ENCODE measurements at places on chromosomes 1 and 21. TPM values are rescaled to one million over a fixed set of nuclear protein-coding genes. Genes with fewer than 3 reads are reported as not detected.
A peak's percentile ranks its signal among the peaks of the same experiment; 100 is the strongest.

DNA sequence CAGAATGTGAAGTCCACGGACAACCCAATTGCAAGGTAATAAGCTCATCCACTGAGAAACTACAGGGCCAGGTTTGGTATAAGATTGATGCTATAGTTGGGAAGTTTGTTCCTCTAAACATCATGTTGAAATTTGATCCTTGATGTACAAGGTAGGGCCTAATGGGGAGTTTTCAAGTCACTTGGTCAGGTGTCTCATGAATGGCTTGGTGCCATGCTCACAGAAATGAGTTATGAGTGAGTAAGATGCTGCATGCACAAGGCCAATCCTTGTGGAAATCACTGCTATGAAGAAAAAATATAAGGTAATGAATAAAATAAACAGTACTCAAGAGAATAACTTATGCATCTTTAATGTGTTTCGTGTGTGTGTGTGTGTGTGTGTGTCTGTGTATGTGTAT, 1891.2 kb downstream of the NCAM2 start:
- no peaks in the 10 kb centered on the region for H3K27me3 ChIP-seq
- no peak overlapping the region for H3K4me3 ChIP-seq
- no peaks in the 10 kb centered on the region for H3K4me1 ChIP-seq
- H3K27ac ChIP-seq: no peak overlapping the region

- DNase-seq: no peak
- no peak overlapping the region for H3K27ac ChIP-seq
- H3K36me3 ChIP-seq: no peaks in the 10 kb centered on the region
- no peak overlapping the region for H3K4me3 ChIP-seq
- H3K27me3 ChIP-seq: peaks cover 27% of the 10 kb centered on the region
- H3K4me1 ChIP-seq: peaks cover 2% of the 10 kb centered on the region
These were observed 164.4 kb downstream of the DYRK1A start for GRCh38 chr21:37530901-37531351.

DNA sequence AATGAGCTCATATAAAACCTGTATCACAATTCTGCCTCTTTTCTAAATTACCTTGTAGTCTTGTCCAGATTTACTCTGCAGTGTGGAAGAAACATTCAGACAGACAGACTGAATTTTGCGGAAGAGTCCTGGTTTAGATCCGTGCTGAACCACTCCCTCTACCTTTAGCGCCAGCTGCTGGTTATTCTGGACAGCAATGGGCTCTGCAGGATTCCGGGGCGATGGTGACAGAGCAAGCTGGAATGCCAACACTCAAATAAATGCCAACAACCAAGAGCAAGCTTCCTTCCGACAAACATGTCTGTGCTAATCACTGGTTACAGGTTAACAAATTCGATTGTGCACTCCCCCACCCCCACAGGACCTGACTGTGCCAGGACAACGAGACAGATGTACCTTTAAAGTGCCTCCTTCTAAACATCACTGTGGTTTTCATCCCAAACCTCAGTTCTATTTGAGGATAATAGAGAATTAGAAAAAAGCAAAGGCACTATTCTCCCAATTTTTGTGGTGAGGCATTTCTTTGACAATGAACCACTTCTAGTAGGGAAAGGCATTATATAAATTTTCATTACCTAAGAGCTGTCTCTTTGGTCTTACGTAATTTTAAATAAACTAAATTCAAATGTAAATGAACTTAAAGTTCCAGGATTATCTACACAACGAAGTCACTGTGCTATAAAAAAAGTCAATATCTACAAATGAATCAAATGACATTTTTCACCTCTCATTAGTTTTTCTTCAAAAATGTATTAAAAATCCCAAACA, 90.4 kb downstream of the INTS7 start:
- H3K27me3 ChIP-seq: no peaks in the 10 kb centered on the region
- H3K4me3 ChIP-seq: no peak overlapping the region
- no peak overlapping the region for H3K27ac ChIP-seq
- peaks cover 43% of the 10 kb centered on the region for H3K36me3 ChIP-seq
- DNase-seq: no peak

DNA sequence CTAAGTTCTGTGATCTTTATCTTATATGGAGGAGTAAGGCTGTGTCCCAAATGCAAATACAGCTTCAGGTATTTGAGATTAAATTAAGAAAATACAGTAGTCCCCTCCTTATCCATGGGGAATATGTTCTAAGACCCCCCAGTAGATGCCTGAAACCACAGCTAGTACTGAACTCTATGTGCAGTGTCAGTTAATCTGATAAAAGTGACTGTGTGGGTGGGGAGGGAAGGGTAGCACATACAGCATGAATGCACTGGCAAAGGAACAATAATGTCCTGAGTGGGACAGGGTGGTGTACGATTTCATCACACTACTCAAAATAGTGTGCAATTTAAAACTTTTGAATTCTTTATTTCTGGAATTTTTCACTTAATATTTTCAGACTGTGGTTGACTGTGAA, 83.1 kb downstream of the HS2ST1 start:
- no peak overlapping the region for H3K4me3 ChIP-seq
- H3K4me1 ChIP-seq: peaks cover 2% of the 10 kb centered on the region
- H3K27ac ChIP-seq: no peak overlapping the region
- H3K27me3 ChIP-seq: no peaks in the 10 kb centered on the region

GRCh38 chr21:36642777-36643176, 56.1 kb upstream of the SIM2 start:
- no peak for DNase-seq

GRCh38 chr1:223030871-223031400, 112.1 kb downstream of the TLR5 start:
- no peak overlapping the region for H3K4me3 ChIP-seq
- H3K27me3 ChIP-seq: no peaks in the 10 kb centered on the region
- H3K4me1 ChIP-seq: no peaks in the 10 kb centered on the region

GRCh38 chr1:29575826-29576225, 339.5 kb downstream of the PTPRU start:
- no peak overlapping the region for H3K4me3 ChIP-seq
- DNase-seq: no peak
- H3K27me3 ChIP-seq: no peaks in the 10 kb centered on the region

DNA sequence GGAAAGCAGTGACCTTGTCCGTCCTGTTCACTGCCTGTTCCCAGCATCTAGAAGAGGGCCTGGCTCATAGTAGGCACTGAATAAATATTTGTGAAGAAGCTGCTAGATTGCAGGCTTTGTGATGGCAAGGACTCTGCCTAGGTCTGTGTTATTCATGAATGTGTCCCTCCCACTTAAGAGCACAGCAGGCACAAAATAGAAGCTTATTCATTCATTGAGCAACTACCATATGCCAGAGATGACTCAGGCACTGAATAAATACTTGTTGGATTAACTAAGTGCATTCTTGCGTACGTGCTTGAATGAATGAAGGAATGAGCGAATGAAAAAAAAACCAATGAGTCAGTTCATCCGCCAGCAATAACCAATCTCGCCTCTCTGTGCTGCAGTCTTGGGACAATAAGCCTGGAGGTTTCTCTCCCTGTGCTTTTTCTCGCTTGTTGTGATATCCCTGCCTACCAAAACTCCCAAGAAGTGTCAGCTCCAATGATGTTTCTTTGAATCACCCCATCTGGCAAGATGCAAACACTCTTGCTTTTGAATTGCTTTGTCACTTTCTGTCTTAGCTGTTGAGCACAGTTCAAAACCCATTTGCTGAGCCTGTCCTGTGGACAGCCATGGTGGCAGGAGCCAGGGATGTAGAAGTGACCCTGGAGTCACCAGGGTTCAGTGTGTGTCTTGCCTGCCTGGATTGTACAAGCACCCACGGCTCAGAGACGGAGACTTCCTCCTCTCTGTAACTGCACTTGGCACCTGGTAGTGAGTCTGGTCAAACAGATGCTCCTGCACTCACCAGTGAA, 143.9 kb downstream of the KAZN start:
- no peak overlapping the region for H3K27ac ChIP-seq
- H3K4me1 ChIP-seq: no peaks in the 10 kb centered on the region
- H3K36me3 ChIP-seq: no peaks in the 10 kb centered on the region

DNA sequence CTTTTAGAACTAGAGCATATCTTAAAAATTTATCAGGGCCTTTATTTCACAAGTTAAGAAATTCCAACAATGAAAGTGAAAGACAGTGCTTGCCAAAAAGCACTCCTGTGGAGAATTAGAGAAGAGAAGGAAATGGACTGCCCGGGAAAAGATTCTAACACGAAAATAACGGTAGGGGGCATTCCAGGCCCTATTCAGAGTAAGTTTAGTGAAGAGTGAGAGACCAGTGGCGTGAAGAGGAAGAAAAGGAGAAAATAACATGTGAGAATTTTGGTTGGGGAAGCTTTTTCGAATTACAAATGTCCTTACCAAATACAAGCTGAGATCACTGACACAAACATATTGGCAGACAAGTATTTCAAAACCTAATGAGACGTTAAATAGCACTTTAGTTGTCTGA, 38.4 kb upstream of the RBM34 start:
- peaks cover 23% of the 10 kb centered on the region for H3K36me3 ChIP-seq
- peak overlapping the region; percentile 1 for H3K27ac ChIP-seq
- no peaks in the 10 kb centered on the region for H3K27me3 ChIP-seq
- no peak overlapping the region for H3K4me3 ChIP-seq
- no peak for DNase-seq

DNA sequence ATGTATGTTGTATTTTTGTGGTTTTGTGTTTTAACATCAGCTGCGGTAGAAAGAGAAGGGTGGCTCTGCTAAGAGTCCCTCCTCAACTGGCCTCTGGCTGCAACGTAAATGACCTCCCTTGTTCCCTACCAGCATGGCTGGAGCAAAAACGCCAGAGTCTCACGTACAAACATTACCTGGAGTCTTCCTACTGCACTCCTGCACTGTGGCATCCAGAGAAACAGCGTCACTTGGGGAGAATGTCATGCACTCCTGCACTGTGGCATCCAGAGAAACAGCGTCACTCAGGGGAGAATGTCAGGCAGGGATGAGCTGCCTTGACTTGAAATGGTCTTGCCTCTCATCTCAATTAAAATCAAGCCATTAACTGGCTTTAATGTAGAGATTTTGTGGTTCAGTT, 314.2 kb downstream of the KIF26B start:
- no peak overlapping the region for H3K4me3 ChIP-seq
- H3K4me1 ChIP-seq: peaks cover 2% of the 10 kb centered on the region
- H3K27ac ChIP-seq: no peak overlapping the region
- H3K27me3 ChIP-seq: no peaks in the 10 kb centered on the region
- no peak for DNase-seq

DNA sequence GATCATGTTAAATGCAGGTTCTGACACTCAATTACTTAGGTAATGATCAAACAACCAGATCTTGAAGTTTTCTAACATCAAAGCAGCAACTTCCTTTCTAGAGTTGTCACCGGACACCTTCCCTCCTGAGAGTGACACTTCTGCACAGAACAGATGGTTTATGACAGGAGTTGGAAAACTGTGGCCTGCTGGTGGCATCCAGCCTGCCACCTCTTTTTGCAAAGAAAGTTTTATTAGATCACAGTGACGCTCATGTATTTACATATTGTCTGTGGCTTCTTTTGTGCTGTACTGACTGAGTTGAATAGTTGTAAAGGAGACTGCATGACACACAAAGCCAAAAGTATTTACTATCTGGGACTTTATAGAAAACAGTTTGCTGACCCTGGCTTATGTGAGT, 28.3 kb downstream of the DDR2 start:
- H3K36me3 ChIP-seq: no peaks in the 10 kb centered on the region
- no peak overlapping the region for H3K27ac ChIP-seq
- H3K4me1 ChIP-seq: no peaks in the 10 kb centered on the region

- H3K27ac ChIP-seq: no peak overlapping the region
- DNase-seq: no peak
- H3K36me3 ChIP-seq: no peaks in the 10 kb centered on the region
- no peak overlapping the region for H3K4me3 ChIP-seq
- no peaks in the 10 kb centered on the region for H3K4me1 ChIP-seq
These were observed 96.1 kb downstream of the TRABD2B start for GRCh38 chr1:47901001-47901575.

- H3K27me3 ChIP-seq: no peaks in the 10 kb centered on the region
- no peak for DNase-seq
- H3K4me3 ChIP-seq: no peak overlapping the region
- H3K27ac ChIP-seq: no peak overlapping the region
These were observed 67.0 kb upstream of the CACNA1E start for GRCh38 chr1:181416268-181416860.

- no peaks in the 10 kb centered on the region for H3K27me3 ChIP-seq
- no peak overlapping the region for H3K4me3 ChIP-seq
- no peak overlapping the region for H3K27ac ChIP-seq
- no peaks in the 10 kb centered on the region for H3K4me1 ChIP-seq
These were observed 49.9 kb downstream of the C8B start for GRCh38 chr1:56915960-56916359.

DNA sequence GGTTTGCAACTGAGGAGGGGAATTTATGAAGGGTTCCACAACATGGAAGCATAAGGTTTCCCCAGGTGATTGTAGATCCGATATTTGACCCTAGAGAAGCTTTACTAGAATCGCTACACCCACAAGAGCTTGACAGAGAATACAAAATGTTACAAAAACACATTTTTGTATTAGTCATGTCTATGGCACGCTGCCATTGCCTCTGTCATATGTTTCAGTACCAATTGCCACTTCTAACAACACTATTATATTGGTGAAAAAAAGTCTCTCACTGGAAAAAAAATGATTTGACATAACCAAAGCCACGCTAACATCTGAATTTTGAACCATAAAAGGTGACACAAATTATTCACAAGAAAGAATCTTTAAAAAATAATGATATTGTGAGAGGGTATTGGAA, 214.5 kb downstream of the KCNT2 start:
- H3K36me3 ChIP-seq: no peaks in the 10 kb centered on the region
- H3K27me3 ChIP-seq: no peaks in the 10 kb centered on the region
- no peak for DNase-seq
- H3K4me3 ChIP-seq: no peak overlapping the region
- H3K27ac ChIP-seq: no peak overlapping the region
- no peaks in the 10 kb centered on the region for H3K4me1 ChIP-seq

DNA sequence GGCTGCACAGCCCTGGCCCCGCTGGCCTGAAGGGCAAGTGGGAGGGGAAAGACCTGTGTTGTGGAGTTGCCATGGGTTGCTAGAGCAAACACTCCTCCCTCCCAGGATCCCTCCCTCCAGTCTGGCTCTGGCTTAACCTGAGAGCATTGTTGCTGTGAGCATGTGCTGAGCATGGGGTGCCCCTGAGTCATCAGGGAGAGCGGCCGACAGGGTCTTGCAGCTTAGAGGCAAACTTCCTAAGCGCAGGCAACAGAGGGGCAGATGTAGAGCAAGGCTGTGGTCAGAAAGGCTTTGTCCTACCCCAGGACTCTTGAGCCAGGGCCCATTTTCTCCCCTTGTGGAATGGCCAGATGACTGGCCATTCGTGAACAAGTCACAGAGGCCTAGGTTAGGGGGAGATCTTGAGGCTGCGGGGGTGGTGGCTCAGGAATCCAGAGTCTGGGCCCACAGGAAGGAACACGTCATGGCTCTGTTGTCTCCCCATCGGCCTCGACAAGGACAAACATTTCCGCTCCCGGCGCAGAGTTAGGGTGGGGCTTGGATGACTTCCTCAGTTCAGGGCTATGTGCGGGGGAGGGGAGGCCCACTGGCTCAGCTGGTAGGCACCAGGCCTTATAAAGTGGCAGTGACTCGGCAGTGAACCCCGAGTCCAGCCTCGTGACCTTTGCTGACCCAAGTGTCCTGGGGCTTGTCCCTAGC, 362 bp upstream of the DYNLT4 start:
- H3K27ac ChIP-seq: peak overlapping the region; percentile 99
- peaks cover 79% of the 10 kb centered on the region for H3K36me3 ChIP-seq
- H3K4me3 ChIP-seq: peak overlapping the region; percentile 81
- peaks cover 82% of the 10 kb centered on the region for H3K4me1 ChIP-seq
- H3K27me3 ChIP-seq: peaks cover 2% of the 10 kb centered on the region
- DNase-seq: peak; percentile 96

The HCRTR1 gene
- total RNA-seq: not detected

The TATDN3 gene
- 16.2 TPM for total RNA-seq

The CDK18 gene
- total RNA-seq: 0.23 TPM

The LRRC7 gene
- total RNA-seq: not detected

The GBP1 gene
- total RNA-seq: 38.3 TPM

The SLC44A5 gene
- not detected for total RNA-seq

The RGS13 gene
- not detected for total RNA-seq

The PRR9 gene
- not detected for total RNA-seq

The RNPEP gene
- total RNA-seq: 34.2 TPM

The PRRX1 gene
- total RNA-seq: not detected
